ENCODE measurements at places on chromosomes 4 and X.

DNA sequence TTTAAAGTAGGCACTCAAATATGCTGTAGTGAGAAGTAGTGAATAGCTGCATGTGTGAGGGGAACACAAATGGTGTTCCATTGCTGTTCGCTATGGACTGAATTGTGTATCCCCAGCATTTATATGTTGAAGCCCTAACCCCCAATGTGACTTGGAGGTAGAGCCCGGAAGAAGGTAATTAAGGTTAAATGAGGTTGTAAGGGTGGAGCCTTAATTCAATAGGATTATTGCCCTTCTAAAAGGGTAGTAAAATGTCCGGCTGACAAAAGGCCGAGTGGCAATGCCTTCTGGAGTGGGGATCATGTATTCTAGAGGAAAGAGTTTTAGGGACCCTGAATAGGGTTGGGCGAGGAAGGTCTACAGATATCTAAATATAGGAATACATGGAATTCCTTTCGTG is 168.9 kb upstream of the NUDT10 start:
- no peaks in the 10 kb centered on the region for H3K36me3 ChIP-seq
- no peak for DNase-seq
- no peak overlapping the region for H3K4me3 ChIP-seq
- no peaks in the 10 kb centered on the region for H3K4me1 ChIP-seq
- no peak overlapping the region for H3K27ac ChIP-seq

- no peak overlapping the region for H3K27ac ChIP-seq
- no peak overlapping the region for H3K4me3 ChIP-seq
- no peak for DNase-seq
- no peaks in the 10 kb centered on the region for H3K27me3 ChIP-seq
Observed at GRCh38 chr4:110854021-110854678, 231.3 kb upstream of the PITX2 start.

DNA sequence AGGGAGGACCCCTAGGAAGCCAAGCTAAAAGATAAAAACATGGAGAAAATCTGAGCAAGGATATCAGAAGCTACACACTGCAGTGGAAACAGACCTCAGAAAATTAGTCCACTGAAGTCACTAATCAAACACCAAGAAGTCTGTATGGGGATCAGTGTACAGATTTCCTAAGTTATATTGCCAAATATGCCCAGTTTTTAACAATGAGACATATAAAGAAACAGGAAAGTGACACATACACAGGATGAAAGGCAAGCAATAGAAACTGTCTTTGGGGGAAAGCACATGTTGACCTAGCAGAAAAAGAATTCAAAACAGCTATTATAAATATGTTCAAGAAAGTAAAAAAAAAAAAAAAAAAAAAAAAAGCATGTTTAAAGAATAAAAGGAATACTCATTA is 153.7 kb downstream of the PPP4R3C start:
- H3K36me3 ChIP-seq = no peaks in the 10 kb centered on the region
- H3K27me3 ChIP-seq = no peaks in the 10 kb centered on the region
- H3K4me1 ChIP-seq = no peaks in the 10 kb centered on the region
- no peak for DNase-seq

- H3K4me1 ChIP-seq = no peaks in the 10 kb centered on the region
- no peak overlapping the region for H3K27ac ChIP-seq
- DNase-seq = no peak
- H3K27me3 ChIP-seq = no peaks in the 10 kb centered on the region
- no peaks in the 10 kb centered on the region for H3K36me3 ChIP-seq
Observed at GRCh38 chrX:107602694-107603239, 25.5 kb upstream of the PRPS1 start.

GRCh38 chr4:139506774-139507173 is 49.2 kb downstream of the SETD7 start:
- no peak overlapping the region for H3K27ac ChIP-seq
- H3K36me3 ChIP-seq = peaks cover 54% of the 10 kb centered on the region
- no peak for DNase-seq
- no peak overlapping the region for H3K4me3 ChIP-seq

- no peak for DNase-seq
- H3K27ac ChIP-seq = no peak overlapping the region
- no peak overlapping the region for H3K4me3 ChIP-seq
- H3K27me3 ChIP-seq = no peaks in the 10 kb centered on the region
Observed at GRCh38 chr4:13988353-13989305, 361.1 kb upstream of the BOD1L1 start.

- no peak overlapping the region for H3K27ac ChIP-seq
- DNase-seq = no peak
- H3K27me3 ChIP-seq = no peaks in the 10 kb centered on the region
- no peaks in the 10 kb centered on the region for H3K36me3 ChIP-seq
Observed at GRCh38 chr4:185435466-185435865, 9.7 kb upstream of the UFSP2 start.

- H3K4me1 ChIP-seq = no peaks in the 10 kb centered on the region
- H3K36me3 ChIP-seq = no peaks in the 10 kb centered on the region
Observed at GRCh38 chr4:21946858-21947257, 1.7 kb downstream of the KCNIP4 start.

DNA sequence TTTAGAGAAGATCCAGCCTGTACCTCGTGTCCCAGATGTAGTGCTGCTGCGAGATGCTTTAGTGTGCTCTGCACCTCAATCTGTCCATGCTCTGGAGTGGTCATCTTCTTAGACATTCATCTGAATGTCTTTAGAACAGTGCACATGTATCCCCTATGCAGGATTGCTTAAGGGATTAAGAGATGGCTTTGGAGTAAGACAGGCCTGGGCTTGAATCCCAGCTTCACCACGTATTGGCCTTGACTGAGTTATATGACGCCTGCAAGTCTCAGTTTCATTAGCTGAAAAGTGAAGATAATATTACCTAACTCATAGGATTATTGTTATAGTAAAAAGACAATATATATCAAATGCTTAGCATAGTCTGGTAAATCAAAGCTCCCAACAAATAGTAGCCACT is 98.3 kb downstream of the NFKB1 start:
- peaks cover 100% of the 10 kb centered on the region for H3K36me3 ChIP-seq
- H3K27me3 ChIP-seq = no peaks in the 10 kb centered on the region
- no peak overlapping the region for H3K4me3 ChIP-seq
- no peak for DNase-seq
- no peak overlapping the region for H3K27ac ChIP-seq

GRCh38 chrX:153888344-153888743 is 2.4 kb upstream of the L1CAM start:
- H3K27me3 ChIP-seq = peaks cover 28% of the 10 kb centered on the region
- H3K27ac ChIP-seq = no peak overlapping the region
- H3K36me3 ChIP-seq = no peaks in the 10 kb centered on the region
- DNase-seq = no peak

DNA sequence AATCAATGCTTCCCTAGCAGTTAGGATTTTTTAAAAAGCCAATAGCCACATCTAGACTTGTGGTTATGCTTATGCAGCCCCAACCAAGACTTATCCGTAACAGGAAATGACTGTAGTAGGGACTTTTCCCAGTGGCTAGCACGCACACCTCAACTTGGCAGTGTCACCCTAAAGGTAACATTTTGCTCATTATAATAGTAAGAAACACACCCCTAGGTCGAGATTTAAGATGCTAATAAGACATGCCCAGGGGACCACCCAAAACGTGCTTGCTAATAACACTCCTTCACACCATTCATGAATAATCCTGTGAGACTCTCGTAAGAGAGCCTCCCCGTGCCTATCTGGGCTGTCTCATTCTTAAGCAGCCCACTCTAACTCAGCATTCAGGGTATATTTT is 195.3 kb downstream of the CHIC1 start:
- no peak overlapping the region for H3K4me3 ChIP-seq
- no peak for DNase-seq
- H3K27me3 ChIP-seq = no peaks in the 10 kb centered on the region
- no peaks in the 10 kb centered on the region for H3K4me1 ChIP-seq
- no peaks in the 10 kb centered on the region for H3K36me3 ChIP-seq

GRCh38 chrX:153806999-153807575 is 12.6 kb downstream of the SSR4 start:
- no peak for DNase-seq
- no peak overlapping the region for H3K4me3 ChIP-seq
- H3K36me3 ChIP-seq = no peaks in the 10 kb centered on the region
- H3K4me1 ChIP-seq = no peaks in the 10 kb centered on the region
- no peak overlapping the region for H3K27ac ChIP-seq

GRCh38 chrX:102728646-102729045 is 8.1 kb downstream of the GPRASP3 start:
- H3K27me3 ChIP-seq = no peaks in the 10 kb centered on the region
- no peak overlapping the region for H3K27ac ChIP-seq
- no peak for DNase-seq
- no peaks in the 10 kb centered on the region for H3K4me1 ChIP-seq
- no peaks in the 10 kb centered on the region for H3K36me3 ChIP-seq

DNA sequence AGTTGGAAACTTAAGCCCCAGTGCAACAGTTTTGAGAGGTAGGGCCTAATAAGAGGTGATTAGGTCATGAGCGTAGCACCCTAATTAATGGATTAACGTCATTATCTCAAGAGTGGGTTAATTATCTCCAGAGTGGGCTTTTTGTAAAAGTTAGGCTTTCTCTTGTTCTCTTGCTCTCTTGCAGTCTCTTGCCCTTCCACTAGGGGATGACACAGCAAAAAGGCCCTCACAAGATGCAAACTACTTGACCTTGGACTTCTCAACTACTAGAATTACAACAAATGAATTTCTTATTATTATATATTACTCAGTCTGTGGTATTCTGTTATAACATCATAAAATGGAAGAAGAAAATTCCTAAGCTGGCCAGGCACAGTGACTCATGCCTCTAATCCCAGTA is 22.1 kb upstream of the NDST3 start:
- H3K4me3 ChIP-seq = no peak overlapping the region
- H3K4me1 ChIP-seq = no peaks in the 10 kb centered on the region
- H3K27me3 ChIP-seq = no peaks in the 10 kb centered on the region
- H3K27ac ChIP-seq = no peak overlapping the region
- DNase-seq = no peak
- no peaks in the 10 kb centered on the region for H3K36me3 ChIP-seq

DNA sequence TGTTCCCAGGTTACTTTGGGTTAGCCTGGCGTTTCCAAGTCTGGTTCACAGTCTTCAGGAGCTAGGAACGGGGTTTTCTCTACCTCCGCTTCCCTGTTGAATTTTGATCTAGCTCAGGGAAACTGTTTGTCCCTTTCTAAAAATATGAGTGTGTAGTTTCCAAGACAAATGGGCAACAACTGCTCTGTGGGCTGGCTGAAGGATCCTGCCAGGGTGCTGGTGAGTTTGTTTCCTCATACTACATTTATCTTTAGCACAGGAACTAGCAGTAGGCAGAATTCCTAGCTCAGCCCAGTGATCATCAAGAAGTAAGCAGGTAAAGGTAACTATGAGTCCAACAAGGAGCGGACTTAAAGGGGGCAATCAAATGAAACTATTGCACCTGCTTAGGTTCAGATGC is 13.3 kb upstream of the FAM47E start:
- H3K36me3 ChIP-seq = no peaks in the 10 kb centered on the region
- H3K4me3 ChIP-seq = no peak overlapping the region
- no peaks in the 10 kb centered on the region for H3K27me3 ChIP-seq

DNA sequence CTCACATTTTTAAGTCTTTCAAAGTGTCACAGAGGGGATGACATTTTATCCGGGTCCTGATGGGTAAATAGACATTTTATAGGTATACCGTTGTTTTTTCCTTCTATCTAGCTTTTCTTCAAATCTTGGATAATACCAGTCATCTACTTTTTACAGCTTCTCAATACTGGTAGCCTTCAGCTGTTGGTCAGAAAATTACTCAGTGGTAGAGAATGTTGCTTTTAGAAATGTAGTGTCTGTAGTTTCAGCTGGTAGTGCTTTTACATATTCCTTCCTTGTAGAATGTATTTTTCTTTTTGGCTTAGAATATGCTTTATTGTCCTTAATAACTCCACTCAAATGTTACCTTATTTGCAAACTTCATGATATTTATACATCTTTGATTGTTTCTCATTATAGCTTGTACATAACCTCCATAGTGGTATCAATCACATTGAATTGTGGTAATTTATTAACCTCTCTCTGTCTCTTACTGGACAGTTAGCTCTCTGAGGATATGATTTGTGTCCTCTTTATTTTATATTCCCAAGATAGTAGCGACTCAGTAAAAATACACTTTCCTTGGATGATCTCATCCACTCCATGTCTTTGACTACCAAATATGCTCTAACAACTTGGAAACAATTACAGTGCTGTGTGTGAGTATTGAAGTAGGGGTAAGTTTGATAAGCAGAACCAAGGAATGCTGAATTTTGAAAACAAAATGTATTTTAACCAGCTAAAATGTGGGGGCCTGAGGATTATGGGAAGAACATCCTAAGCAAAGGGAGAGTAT is 53.8 kb downstream of the RAP1GDS1 start:
- no peak overlapping the region for H3K27ac ChIP-seq
- H3K36me3 ChIP-seq = no peaks in the 10 kb centered on the region
- no peak overlapping the region for H3K4me3 ChIP-seq
- H3K27me3 ChIP-seq = no peaks in the 10 kb centered on the region

DNA sequence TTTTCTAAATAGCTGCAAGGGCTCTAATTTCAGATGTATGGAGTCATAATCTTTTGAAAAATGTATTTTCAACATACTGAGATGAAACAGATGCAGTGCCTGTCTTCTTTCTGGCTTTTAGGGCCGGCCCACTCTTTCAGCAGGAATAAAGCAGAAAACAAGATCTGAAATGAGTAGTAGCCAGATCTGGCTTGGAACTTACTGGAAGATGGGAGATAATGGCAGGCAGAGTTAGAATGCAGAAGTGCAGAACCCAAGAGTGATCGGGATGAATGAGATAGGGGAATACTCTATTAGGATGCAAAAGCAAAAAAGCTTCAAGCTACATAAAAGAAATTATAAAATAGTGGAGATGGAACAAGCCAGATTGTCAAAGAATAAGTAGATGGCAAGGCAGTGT is 1.4 kb upstream of the FAM120C start:
- H3K4me3 ChIP-seq = no peak overlapping the region
- no peaks in the 10 kb centered on the region for H3K36me3 ChIP-seq

DNA sequence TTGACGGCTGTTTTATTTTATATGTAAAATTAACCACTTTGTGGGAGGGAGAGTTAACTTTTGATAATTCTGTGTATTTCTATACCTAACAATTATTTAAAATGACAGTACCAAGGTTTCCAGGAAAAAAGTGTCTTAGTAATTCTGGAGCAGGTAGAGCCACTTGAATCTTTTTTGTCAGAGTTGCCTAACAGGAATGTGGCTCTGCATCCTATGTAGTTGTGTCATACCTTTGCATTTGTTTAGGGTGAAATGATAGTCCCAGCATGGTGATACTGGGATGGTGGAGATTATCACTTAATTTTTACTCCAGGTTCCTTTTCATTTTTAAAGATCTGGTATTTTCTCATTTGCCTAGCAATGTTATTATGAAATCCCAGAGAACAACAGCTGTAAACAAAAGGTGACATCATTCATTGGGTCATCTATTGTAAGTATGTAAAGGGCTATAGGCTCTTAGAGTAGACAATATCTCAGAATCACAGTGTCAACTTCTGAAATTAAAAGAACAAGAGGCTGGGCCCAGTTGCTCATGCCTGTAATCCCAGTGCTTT is 9.6 kb downstream of the SGMS2 start:
- H3K4me1 ChIP-seq = peaks cover 69% of the 10 kb centered on the region
- no peak overlapping the region for H3K27ac ChIP-seq
- H3K27me3 ChIP-seq = no peaks in the 10 kb centered on the region
- H3K36me3 ChIP-seq = no peaks in the 10 kb centered on the region
- no peak for DNase-seq
- H3K4me3 ChIP-seq = no peak overlapping the region
